Cardiac muscle cell (in vitro differentiated cells and primary cell): ENCODE measurements at places on chromosomes 12 and 14. TPM values are rescaled to one million over a fixed set of nuclear protein-coding genes. Genes with fewer than 3 reads are reported as not detected.

ACOT6 gene
- polyA plus RNA-seq, result 0.59 TPM in 1 of 2 replicates, not detected in the other

MIPOL1 gene
- polyA plus RNA-seq, result 6.5 and 7.3 TPM in 2 replicates

PDZRN4 gene
- polyA plus RNA-seq, result 2.9 and 4.4 TPM in 2 replicates

BICDL1 gene
- 3.5 and 4.7 TPM in 2 replicates for polyA plus RNA-seq

SDS gene
- not detected in 2 replicates for polyA plus RNA-seq

CAPZA3 gene
- not detected in 2 replicates for polyA plus RNA-seq

RNASE7 gene
- not detected in 2 replicates for polyA plus RNA-seq

CRIP1 gene
- polyA plus RNA-seq, result 196 and 203 TPM in 2 replicates
